ENCODE measurements at places on chromosomes 11 and 22. TPM values are rescaled to one million over a fixed set of nuclear protein-coding genes. Genes with fewer than 3 reads are reported as not detected.

GRCh38 chr11:5151713-5152153 is 2.8 kb downstream of the OR52A1 start:
- H3K36me3 ChIP-seq, result no peaks in the 10 kb centered on the region
- no peak overlapping the region for H3K4me3 ChIP-seq
- H3K27me3 ChIP-seq, result no peaks in the 10 kb centered on the region
- H3K4me1 ChIP-seq, result no peaks in the 10 kb centered on the region

- no peak for DNase-seq
- no peak overlapping the region for H3K4me3 ChIP-seq
- no peaks in the 10 kb centered on the region for H3K36me3 ChIP-seq
- no peaks in the 10 kb centered on the region for H3K4me1 ChIP-seq
These were observed 79.6 kb downstream of the GRK3 start for GRCh38 chr22:25644122-25644521.

DNA sequence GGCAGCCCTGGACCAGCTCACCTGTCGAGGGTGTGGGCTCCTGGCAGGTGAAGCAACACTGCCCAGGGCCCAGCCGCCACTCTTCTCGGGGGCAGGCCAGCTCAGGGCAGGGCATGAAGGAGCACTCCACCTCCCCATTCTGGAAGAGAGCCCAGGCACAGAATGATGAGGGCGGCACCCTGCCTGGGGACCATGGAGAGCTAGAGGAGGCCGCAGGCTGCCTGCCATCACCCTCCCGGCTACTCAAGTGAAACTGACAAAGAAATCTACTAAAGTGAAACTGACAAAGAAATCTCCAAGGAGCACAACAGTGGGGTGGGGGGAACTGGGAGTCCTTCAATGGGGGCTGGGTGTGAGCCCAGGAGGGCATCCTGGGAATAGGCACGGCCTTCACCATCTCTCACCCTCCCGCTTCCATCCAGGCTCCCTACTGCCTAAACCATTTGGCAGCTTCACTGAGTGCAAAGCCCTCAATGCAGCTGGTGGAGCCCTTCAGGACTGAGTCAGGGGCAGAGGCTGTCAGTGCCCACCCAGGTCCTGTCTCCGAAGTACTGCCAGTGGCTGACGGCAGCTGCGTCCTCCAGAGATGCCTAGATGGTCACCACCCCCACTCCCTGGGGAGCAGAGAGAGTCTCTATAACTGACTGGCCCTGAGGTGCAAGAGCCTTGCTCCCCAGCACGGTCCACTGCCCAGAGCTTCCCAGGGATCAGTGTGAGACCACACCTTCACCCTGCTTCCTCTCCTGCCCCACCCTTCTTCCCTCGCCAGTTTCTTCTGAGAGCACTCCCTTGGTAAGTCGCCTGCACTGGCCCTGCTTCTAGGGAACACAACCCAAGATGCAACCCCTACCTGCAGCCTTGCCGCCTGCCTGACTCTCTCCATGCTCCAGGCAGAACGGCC is 21.7 kb downstream of the VWCE start:
- H3K27me3 ChIP-seq, result no peaks in the 10 kb centered on the region
- peak; percentile 85 for DNase-seq
- H3K4me1 ChIP-seq, result no peaks in the 10 kb centered on the region
- no peaks in the 10 kb centered on the region for H3K36me3 ChIP-seq
- no peak overlapping the region for H3K27ac ChIP-seq
- H3K4me3 ChIP-seq, result no peak overlapping the region

- H3K4me1 ChIP-seq, result no peaks in the 10 kb centered on the region
- H3K27me3 ChIP-seq, result no peaks in the 10 kb centered on the region
- no peak for DNase-seq
These were observed 100.7 kb downstream of the CELSR1 start for GRCh38 chr22:46436595-46437175.

DNA sequence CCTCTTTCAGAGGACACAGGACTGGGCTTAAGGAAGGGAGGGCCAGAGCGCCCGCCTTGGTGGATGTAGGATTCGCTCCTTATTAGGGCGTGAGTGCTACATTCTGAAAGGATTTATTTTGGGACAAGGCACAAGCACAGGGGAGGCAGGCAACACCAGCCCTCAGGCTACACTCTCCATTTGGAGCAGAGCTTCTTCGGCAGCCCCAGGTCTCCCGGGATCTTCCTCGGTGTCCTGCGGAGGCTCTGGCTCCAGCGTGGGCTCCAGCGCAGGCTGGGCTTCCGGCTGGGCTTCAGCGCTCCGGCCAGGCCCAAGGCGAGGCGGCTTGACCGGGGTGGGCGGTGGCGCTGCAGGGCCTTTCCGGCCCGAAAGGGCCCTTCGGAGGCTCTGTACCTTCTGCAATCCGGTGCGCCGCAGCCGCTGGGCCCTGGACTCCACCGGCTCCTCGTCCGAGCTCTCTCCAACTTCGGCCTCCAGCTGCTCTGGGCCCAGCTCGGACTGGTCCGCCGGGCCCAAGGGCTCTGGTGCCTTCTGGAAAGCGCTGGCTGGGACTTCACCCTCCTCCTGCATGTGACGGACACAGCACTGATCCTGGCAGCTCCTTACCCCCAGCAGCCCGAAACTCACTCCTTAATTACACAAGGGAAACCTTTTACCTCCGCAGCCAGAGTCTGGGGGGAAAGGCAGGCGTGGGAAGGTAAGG is 1.1 kb downstream of the CAVIN3 start:
- peak; percentile 45 for DNase-seq
- peaks cover 8% of the 10 kb centered on the region for H3K4me1 ChIP-seq
- H3K27me3 ChIP-seq, result no peaks in the 10 kb centered on the region
- H3K36me3 ChIP-seq, result no peaks in the 10 kb centered on the region
- peak overlapping the region; percentile 66 for H3K4me3 ChIP-seq
- peak overlapping the region; percentile 92 for H3K27ac ChIP-seq

DNA sequence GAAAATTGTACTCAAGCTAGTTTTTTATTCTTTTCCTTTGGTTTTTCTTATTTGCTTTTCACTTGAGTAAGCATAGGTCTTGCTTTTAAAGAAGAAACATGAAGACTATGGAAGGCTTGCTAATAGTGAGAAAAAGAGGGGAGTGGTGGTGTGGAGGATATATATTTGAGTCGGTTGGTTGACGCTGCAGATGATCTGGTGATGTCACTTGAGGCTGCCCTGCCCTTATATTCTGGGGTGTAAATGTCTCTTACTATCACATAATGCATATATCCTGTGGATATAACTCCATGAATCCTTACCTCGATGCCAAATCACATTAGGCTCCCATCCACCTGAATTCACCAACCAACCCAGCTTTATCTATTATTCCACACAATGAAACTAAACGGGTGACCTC is 2.9 kb downstream of the GRIA4 start:
- H3K4me1 ChIP-seq, result no peaks in the 10 kb centered on the region
- no peak overlapping the region for H3K27ac ChIP-seq
- H3K27me3 ChIP-seq, result peaks cover 19% of the 10 kb centered on the region
- H3K4me3 ChIP-seq, result no peak overlapping the region

GRCh38 chr11:78351193-78351592 is 66.4 kb downstream of the GAB2 start:
- peak overlapping the region; percentile 74 for H3K27ac ChIP-seq
- no peaks in the 10 kb centered on the region for H3K36me3 ChIP-seq
- no peaks in the 10 kb centered on the region for H3K27me3 ChIP-seq
- no peak overlapping the region for H3K4me3 ChIP-seq

- peaks cover 30% of the 10 kb centered on the region for H3K36me3 ChIP-seq
- no peak overlapping the region for H3K27ac ChIP-seq
- DNase-seq, result no peak
- no peaks in the 10 kb centered on the region for H3K27me3 ChIP-seq
- H3K4me3 ChIP-seq, result no peak overlapping the region
These were observed 24.5 kb downstream of the ASCC2 start for GRCh38 chr22:29813563-29813962.

GRCh38 chr11:84021291-84021690 is 735.1 kb upstream of the CCDC90B start:
- H3K4me1 ChIP-seq, result no peaks in the 10 kb centered on the region
- no peaks in the 10 kb centered on the region for H3K27me3 ChIP-seq
- no peak for DNase-seq
- H3K4me3 ChIP-seq, result no peak overlapping the region

DNA sequence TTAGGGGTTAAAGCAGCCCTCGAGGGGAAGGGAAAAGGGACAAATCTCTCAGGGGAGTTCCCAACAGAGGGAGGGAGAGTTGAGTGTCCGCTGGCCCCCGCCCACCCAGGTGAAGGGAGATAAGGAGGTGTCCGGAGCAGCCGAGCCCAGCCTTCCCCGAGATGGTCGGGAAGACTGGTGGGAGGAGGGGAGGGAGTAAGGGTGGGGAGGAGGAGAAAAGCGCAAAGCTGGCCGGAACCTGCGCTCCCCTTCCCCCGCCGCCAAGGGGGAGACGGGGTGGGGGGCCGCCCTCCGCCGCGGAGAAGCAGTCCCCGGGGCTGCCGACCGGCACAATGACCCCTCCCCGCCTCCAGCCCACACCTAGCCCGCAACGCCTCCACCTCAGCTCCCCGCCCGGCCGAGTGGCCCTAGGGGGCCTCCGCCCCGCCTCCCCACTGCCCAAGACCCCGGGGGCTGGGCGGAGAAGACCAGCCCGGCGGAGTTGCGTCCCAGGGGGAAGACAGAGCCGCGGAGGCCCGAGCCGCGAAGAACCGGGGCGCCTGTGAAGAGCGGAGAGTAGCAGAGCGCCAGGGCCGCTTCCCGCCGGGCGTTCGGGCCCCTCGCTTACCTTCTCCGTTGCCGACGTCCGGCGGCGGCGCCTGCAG is 479 bp downstream of the RSF1 start:
- H3K4me3 ChIP-seq, result peak overlapping the region; percentile 97
- peak overlapping the region; percentile 81 for H3K27ac ChIP-seq
- DNase-seq, result peak; percentile 87

- peak; percentile 42 for DNase-seq
- no peaks in the 10 kb centered on the region for H3K36me3 ChIP-seq
- H3K27ac ChIP-seq, result peak overlapping the region; percentile 17
- no peak overlapping the region for H3K4me3 ChIP-seq
- H3K4me1 ChIP-seq, result peaks cover 6% of the 10 kb centered on the region
These were observed 1.9 kb downstream of the KCNJ5 start for GRCh38 chr11:128892866-128893565.

GRCh38 chr22:19766511-19767426 is 6.2 kb downstream of the TBX1 start:
- no peaks in the 10 kb centered on the region for H3K4me1 ChIP-seq
- H3K27me3 ChIP-seq, result peaks cover 56% of the 10 kb centered on the region
- no peaks in the 10 kb centered on the region for H3K36me3 ChIP-seq
- no peak overlapping the region for H3K4me3 ChIP-seq

DNA sequence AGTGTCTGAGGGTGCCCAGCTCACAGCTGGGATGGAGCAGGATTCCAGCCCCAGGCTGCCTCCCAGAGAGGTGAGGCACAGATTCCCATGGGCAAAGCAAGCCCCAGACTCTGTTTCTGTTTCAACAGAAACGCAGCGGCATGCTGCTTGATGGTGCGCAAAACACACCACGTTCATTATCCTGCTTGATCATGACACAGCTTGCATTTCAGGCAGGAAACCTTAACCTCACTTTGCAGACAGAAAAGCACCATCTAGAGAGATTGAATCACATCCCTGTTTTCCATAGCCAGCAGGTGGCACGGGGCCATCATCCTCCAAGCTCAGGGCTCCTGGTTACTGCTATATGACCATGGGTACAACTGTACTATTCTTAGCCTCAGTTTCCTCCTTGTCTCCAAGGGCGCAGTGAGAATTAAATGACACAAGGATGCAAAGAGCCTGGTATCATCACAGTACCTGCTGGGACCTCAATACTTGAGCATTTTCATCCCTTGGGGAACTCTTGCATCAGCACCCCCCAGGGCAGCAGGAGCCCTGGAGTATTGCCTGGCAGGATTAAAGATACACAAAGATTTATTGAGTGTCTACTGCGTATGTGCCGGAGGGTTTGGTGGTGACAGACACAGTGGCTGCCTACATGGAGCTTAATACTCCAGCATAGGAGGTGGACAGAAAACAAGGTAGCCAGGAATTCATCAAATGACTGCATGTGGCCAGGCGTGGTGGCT is 110.0 kb downstream of the TP53I11 start:
- H3K27me3 ChIP-seq, result no peaks in the 10 kb centered on the region
- no peak for DNase-seq
- H3K36me3 ChIP-seq, result no peaks in the 10 kb centered on the region
- H3K4me3 ChIP-seq, result no peak overlapping the region

GRCh38 chr11:1351278-1351937 is 38.3 kb upstream of the BRSK2 start:
- no peak overlapping the region for H3K27ac ChIP-seq
- no peaks in the 10 kb centered on the region for H3K27me3 ChIP-seq
- H3K36me3 ChIP-seq, result no peaks in the 10 kb centered on the region
- no peak overlapping the region for H3K4me3 ChIP-seq
- no peak for DNase-seq

DNA sequence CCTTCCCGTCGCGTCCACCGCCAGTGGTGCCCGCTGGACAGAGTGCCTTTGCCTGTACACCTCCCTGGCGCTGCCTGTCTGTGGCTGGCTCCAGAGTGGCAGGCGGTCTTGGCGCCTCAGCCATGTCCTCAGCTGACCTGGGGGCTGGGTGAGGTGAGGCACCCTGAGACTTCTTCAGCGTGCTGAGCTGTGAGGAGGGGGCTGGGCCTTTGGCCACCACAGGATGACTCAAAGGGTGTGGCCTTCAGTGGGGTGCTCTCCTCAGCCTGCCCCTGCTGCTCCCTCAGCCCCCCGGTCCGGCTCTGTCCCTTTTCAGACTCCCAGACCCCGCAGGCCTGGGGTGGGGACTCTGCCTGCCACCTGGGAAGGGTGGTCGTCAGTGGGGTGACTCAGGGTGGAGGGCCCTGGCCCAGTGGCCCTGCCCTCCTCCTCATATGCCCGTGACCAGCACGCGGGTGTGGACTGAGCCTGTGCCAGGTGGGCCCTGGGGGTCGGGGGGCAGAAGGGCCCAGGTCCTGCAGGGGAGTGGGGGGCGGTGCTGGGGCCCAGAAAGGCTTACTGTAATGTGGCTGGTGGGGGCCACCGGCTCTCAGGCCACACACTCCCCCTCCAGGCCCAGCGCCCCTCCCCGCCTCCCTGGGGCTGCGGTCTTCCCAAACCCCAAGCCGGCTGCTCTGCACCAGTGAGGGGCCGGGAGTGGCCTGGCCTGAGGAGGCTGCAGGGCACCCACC is 15.9 kb downstream of the CRELD2 start:
- H3K27me3 ChIP-seq, result no peaks in the 10 kb centered on the region
- DNase-seq, result peak; percentile 93
- H3K4me1 ChIP-seq, result peaks cover 48% of the 10 kb centered on the region

- no peak overlapping the region for H3K27ac ChIP-seq
- H3K36me3 ChIP-seq, result peaks cover 2% of the 10 kb centered on the region
- DNase-seq, result no peak
- no peaks in the 10 kb centered on the region for H3K27me3 ChIP-seq
- no peaks in the 10 kb centered on the region for H3K4me1 ChIP-seq
These were observed 848 bp upstream of the PTPRCAP start for GRCh38 chr11:67438158-67438902.

DNA sequence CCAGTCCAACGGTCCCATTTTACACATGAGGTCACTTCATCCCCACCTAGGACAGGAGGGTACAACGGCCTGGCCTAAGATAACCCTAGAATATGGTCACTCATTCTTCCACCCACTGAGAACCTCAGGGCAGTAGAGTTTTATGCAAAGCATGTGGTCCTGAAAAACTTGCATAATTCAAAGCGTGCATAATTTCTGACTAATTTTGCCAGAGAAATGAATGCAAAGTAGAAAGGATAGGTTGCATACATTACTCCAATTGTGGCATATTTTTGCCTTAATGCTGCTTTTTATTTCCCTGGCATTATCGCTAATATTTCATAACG is 32.5 kb upstream of the SLC35C1 start:
- H3K27ac ChIP-seq, result no peak overlapping the region
- no peaks in the 10 kb centered on the region for H3K36me3 ChIP-seq
- H3K4me3 ChIP-seq, result no peak overlapping the region

The KCNJ1 gene
- total RNA-seq, result 175 TPM

The C11orf86 gene
- total RNA-seq, result not detected

The DNAJB13 gene
- 4.3 TPM for total RNA-seq

The BCR gene
- total RNA-seq, result 97.7 TPM

The RASL10A gene
- 1.2 TPM for total RNA-seq
